Foreskin keratinocyte (primary cell): ENCODE measurements at places on chromosomes 11 and 22.

DNA sequence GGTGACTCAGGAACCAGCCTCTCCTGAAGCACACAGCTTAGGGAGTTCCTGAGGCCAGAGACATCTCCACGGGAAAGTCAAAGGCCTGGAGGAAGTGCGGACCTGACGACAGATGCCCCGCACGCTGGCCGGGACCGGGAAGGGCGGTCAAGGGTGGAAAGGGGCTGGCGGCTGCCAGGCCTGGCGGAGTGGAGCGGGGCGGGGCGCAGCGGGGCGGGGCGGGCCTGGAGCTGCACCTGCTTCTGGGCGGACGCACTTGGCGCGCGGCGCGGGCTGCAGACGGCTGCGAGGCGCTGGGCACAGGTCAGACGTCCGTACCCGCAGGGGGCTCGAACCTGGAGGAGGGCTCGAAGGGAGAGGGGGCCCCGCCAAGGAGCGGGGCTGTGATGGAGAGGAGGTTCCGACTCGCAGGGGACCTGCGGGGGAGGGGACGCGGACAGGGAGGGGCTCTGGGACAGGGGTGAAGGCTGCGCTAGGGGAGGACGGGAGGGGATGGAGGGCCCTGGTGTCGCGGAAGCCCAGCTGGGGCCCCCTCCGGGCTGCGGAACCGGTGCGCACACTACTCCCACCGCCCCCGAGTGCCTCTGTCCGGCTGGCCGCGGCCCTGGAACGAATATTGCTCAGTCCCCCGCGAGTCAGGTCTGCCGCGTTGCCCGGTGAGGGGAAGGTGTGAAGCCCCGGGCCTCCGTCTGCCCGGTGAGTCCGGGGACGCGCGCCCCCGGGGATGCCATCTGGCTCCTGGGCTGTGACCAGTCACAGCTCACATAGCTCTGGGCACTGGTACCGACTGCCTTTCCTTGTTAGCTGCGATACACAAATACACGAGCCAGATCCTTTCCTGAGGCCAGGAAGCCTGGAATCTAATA is at the start of gene TMEM45B:
TSS of gene TMEM45B (plus strand) at position 253 of the 866 bp plus-strand sequence. CDS start 36,635 bp downstream, outside the sequence.
- DNase-seq: no peak

- peak; percentile 22 for DNase-seq
Observed at GRCh38 chr11:7677796-7678201, 4.5 kb upstream of the CYB5R2 start.

DNA sequence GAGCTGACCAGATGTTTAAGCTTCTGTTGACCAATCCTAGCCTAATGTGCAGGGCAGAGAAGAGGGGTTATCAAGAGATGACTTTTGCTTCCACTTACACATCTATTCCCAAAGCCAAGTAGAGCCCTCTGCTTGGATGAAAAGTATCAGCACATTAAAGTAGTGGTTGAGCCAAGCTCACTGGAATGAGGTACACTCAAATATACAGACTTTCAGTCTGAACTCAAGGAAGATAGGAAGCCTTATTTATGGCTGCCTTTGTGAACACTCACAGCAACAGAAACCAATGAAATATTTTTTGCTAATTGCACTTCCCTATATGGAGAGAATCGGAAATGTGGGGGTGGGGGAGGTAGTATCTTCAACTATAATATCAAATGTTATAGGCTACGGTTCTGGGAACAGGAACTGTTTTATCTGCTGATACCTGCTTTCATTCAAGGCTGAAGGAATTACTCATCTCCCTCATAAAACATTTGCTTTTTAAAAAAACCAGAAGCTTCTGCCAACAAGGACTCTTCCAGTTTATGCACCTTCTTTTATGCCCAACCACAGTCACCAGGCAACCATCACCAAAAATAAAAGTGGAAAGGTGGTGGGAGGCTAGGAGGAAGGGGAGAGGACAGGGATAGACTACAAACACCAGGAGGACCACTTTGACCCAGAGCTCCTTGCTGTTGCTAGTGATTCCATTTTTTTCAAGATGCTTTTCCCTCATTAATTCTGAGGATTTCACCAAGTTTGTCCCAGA is 91.2 kb downstream of the CLPB start:
- DNase-seq: peak; percentile 20

GRCh38 chr22:28810821-28811491 is 10.6 kb upstream of the XBP1 start:
- DNase-seq: no peak

GRCh38 chr11:29187215-29187614 is 829.6 kb downstream of the KCNA4 start:
- DNase-seq: no peak

DNA sequence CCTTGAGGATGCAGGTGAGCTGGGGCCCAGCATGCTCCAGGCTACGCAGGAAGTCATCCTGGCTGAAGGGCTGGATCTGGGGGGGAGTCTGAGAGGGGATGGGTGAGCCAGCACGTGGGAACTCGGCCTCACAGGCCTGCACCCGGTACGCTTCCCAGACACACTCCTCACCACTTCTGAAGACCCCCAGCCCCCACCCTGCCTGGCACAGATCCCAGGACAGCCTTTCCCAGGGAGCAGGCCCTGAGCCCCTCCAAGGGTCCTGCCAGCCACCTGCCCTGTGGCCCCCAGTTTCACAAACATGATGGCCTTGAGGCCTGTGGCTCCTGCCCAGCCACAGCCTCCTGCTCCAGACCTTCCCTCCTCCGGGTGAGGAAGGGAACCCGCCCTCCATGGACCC is 5.6 kb upstream of the PLXNB2 start:
- DNase-seq: no peak

- DNase-seq: no peak
Observed at GRCh38 chr11:73648571-73649046, 2.2 kb downstream of the PLEKHB1 start.

GRCh38 chr22:34784056-34784455 is 281.9 kb upstream of the ISX start:
- no peak for DNase-seq

DNA sequence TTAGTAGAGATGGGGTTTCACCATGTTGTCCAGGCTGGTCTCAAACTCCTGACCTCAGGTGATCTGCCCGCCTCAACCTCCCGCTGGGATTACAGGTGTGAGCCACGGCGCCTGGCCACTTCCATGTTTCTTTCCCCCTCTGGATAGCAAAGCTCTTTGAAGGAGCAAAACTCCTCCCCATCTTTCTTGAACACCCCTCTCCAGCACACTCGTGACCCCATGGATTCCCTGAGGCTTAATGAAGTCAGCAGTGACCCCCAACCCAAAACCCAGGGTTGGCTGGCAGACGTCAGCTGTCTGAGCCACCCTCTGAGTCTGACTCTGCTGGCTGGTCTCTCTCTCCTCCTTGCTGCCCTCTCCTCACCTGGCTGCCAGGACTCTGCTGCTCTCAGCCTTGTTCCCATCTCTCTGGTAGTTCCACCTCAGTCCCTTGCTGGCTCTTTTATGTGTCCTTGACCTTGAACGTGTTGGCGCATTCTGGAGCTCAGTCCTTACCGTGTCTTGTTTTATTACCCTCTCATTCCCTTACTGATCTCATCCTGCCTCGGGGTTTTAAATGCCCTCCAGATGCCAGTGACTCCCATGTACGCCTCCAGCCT is 44.5 kb downstream of the PARVG start:
- no peak for DNase-seq

DNA sequence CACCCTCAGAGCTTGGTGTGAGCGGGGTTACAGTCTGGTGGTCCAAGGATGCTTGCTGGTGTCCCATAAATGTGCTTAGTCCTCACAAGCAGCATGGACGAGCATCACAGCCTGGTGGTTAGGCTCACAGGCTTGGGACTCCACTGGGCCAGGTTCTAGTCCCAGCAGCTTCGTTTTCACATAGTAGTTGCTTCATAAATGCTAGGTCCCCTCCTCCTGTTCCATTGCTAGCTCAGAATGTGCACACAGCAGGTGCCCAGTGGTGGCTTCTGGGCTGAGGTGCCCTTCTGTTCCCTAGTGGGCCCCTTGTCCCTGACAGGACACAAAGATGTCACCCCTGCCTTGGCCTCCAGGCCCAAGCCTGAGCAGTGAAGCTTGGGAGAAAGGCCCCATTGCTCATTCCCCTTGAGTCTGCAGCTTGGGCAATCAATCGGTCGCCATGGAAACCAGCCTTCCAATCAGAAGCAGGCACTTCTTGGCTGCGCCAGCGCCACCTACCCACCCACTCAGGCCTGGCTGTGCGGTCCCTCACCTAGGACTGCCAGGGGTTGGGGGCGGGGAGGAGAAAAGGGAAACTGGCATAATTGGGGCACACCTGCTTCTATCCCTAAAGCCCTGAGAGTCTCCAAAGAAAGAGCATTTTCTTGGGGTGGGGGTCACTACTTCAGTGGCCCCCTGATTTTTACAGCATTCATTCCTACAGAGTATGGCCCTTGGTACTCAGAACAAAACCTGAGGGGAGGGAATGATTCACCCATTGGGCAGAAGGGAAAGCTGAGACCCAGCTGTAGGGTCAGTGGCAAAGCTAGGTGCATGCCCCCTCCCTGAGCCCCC is 48.1 kb downstream of the CYTH4 start:
- DNase-seq: no peak

DNA sequence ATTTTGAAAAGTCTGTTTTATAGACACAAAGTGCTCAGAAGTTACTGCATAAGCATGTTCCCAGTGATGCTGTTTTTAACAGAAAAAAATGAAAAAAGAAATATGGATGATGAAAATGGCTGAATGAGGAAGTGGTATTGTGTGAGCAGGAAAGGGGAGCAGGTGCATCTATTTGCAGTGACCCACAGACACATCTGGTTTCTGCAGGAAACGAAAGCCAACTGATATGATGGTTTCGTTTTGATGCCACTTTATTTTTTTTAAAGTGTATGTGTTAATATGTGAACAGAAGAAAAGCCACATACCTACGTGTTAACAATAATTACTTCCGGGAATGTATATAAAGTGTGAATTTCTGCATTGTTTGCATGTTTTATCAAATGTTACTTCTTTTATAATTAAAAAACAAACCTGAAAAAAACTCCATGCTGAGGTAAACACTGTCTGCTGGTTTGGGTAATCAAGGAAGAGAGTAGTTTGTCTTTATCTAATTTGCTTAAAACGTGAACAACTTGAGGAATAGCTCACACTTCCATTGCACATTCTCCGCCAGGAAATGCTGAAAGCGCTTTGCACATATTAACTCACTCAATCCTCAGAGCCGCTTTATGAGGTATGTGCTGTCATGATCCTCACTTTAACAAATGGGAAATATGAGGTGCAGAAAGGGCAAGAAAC is 1335.9 kb downstream of the TBC1D22A start:
- no peak for DNase-seq

GRCh38 chr11:34564807-34565241 is 51.2 kb upstream of the ELF5 start:
- DNase-seq: no peak

GRCh38 chr11:115616971-115617370 is 112.8 kb upstream of the CADM1 start:
- no peak for DNase-seq

- DNase-seq: peak; percentile 68
Observed at GRCh38 chr11:86244063-86244521, 461 bp upstream of the EED start.

GRCh38 chr11:116170526-116171120 is 602.2 kb downstream of the BUD13 start:
- no peak for DNase-seq

DNA sequence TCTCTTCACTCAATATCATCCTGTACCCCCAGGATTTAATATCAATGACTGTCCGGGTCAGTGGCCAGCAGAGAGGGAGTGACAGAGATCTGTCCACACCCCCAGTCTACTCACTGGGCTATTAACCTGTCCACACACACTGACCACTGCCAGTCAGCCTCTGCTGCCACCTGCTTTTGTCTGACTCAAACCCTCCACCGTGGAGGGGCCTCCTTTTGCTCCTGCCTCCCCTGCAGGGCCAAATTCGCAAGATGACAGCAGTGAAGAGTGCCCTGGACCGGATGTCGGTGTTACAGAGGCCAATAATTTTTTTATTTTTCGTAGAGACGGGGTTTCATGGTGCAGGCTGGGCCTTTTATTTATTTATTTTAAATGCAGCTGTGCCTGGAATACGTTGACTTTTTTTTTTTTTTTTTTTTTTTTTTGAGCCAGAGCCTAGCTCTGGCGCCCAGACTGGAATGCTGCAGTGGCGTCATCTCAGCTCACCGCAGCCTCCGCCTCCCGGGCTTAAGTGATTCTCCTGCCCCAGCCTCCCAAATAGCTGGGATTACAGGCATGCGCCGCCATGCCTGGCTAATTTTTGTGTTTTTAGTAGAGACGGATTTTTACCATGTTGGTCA is 5.1 kb downstream of the PDXP start:
- DNase-seq: no peak

DNA sequence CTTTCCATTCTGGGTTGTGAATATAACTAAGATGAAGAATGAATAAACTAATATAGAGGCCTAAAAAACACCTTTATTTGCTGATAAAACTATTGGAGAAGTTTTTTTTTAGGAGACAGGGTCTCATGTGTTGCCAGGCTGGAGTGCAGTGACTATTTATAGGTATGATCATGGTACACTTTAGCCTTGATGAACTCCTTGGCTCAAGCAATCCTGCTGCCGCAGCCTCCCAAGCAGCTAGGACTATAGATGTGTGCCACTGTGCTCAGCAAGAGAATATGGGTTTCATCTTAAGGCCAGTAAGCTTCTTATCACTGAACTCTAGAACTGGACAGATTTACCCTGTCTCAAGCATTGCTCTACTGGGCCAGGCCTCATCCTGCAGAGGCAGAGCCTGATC is 26.6 kb downstream of the CCDC90B start:
- DNase-seq: no peak

DNA sequence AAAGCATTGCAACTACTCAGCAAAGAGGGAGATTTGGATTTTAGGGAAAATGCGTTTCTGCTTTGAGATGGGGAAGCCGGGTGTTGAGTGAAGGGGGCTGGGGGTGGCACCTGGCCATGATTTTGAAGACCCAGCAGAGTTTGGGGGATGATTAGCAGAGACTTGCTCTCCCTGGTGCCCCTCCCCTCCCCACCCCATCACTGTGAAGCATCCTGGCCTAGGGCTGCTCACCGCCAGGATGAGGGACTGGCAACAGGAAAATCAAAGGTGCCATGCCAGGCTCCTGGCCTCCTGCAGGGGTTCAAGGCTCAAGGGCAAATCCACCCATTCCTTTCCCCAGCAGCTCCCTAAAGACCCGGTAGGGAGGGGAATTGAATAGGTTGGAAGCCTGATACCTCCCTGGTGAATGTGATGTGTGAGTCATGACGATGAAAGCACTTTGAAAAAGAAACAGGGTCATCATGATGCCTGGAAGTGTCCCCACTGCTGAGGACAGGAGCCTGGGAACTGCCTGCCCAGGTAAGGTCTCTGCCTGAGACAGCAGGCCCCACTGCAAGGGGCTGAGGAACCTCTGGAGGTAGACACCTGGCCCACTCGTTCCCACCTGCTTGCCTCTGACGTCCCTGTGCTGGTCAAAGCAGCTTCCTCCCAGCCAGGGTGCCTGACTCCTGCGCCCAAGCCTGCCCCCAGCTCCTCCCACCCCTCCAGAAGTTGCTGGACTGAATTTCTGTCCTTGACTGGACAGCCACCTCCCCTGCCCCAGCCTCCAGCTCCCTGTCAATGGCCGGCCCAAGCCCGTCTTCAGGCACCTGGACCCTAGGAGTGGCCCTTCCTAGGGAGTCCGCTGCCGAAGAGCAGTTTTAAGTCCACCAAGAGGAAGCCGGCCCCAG is 1.7 kb downstream of the CHST1 start:
- no peak for DNase-seq

GRCh38 chr11:1568441-1568911 is 3.6 kb downstream of the DUSP8 start:
- no peak for DNase-seq
